ENCODE measurements at places on chromosomes 11 and 22.

GRCh38 chr22:17958166-17958565 lies 66.2 kb downstream of the MICAL3 start:
- no peak for DNase-seq

- no peak for DNase-seq
Measured at GRCh38 chr11:78213526-78214330, 25.0 kb downstream of the USP35 start.

- DNase-seq: no peak
Measured at GRCh38 chr22:28141614-28142013, 222.6 kb upstream of the PITPNB start.

- no peak for DNase-seq
Measured at GRCh38 chr11:1829039-1829820, 5.6 kb upstream of the SYT8 start.

DNA sequence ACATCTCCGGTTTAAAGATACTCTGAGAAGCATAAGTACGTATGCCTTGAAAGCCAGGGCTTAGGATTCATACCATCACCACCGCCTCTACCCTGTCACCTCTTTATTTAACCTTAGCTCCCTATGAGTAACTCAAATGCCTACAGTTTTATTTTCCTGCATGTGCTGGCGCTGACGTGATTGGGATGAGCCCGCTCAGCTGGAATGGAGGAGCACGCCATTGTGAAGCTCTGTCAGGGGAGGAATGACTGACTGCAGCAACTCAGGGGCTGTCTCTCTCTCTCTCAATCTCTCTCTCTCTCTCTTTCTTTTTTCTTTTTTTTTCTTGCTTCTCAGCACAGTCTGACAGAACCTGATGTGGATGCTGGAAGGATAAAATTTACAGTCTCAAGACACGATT lies 12.4 kb downstream of the CAVIN3 start:
- no peak for DNase-seq

DNA sequence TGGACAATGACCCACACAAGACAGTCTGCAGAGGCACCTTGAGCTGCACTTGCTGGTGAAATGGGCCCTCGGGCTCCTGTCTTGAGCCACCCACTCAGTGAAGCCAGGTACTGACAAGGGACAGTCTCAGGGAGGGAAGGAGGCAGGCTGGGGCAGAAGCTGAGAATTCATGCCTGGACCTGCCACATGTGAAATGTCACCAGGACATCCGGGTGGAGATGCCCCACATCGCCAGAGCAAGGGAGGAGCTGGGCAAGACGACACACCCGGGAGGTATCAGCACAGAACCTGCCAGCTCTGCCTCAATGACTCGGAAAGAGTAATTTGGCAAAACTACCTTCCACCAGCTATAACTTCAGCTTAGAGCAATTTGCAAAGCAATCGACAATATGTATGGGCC lies 23.5 kb downstream of the CPT1A start:
- DNase-seq: no peak

DNA sequence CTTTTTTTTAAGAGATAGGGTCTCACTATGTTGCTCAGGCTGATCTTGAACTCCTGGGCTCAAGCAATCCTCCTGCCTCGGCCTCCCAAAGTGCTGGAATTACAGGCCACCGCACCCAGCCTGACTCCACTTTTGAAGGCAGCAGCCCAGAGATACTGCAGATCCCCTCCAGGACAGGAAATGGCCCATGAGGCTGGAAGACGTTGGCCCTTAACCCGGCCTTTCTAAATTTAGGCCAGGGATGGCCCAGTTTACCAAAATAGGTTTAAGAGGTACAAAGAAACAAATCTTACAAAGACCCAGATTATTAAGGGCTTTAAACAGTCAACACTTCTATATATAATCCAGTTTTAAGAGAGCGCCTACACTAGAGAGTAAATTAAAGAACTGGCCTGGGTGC lies 32.2 kb downstream of the CPT1A start:
- DNase-seq: no peak

GRCh38 chr11:93089474-93090102 lies 108.2 kb downstream of the SLC36A4 start:
- DNase-seq: no peak

DNA sequence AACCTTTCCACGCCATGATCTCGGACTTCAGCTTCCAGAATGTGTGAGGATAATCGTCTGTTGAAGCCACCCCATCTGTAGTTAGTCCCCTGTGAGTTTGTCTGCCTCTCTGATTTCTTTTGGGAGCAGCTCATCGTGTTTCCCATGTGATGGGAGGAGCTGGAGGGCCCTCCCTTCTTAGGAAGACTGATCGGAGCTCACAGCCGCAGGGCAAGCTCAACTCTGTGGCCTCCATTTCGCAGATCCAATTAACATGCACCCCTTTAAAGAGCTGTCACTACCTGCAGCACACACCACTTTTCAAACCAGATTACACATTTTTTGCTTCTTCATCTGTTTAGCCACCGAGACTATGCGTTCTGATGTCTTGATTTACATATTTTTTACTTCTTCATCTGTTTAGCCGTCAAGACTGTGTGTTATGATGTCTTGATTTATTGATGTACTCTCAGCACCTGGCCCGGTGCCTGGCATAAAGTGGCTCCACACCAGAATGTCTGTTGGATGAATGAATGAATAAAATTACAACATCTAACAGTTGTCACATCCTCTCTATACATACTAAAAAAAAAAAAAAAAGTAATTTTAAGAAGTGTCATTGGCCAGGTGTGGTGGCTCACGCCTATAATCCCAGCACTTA lies 14.9 kb upstream of the PPFIA1 start:
- DNase-seq: no peak

GRCh38 chr22:42958937-42959336 lies 56.0 kb downstream of the PACSIN2 start:
- DNase-seq: no peak

- no peak for DNase-seq
Measured at GRCh38 chr11:95655536-95655935, 134.0 kb downstream of the FAM76B start.

- DNase-seq: peak; percentile 5
Measured at GRCh38 chr22:29821291-29822016, 16.6 kb downstream of the ASCC2 start.

DNA sequence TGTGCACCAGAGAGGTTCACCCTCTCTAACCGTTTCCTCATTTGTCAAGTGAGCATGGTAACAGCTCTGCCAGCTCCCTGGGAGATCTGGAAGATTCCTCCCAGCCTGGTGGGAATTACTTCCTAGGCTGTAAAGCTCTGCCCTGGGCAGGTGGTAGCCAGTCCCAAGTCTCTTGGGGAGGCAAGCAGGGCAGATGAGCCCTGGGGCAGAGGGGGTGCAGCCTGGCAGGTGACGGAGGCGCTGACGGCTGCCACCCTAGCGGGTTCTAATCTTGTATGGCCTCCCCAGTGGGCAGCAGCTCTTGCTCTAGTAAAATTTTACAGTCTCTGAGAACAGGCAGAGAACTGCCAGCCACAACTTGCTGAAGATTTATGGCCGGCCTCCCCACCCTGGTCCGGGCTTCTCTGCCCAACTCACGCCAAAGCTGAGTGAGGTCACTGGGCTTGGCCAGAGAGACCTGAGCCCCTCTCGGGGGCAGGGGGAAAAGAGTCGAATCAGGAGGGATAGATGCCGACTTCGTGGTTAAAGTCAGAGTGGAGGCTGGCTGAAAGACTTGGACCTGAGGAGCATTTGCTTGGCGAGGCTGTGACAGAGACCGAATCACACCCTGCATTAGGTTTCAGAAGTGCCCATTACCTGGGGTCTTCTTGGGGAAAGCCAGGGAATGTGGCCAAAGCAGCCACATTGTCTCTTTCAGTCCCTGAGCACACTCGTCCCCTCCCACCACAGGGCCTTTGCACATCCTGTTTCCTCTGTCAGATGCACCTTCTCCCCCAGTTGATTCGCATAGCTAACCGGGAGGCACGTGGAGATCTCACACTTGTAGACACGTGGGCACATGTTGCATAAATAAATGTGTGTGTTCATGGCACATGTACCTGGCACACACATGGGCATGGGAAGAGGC lies 188.2 kb downstream of the MN1 start:
- no peak for DNase-seq

DNA sequence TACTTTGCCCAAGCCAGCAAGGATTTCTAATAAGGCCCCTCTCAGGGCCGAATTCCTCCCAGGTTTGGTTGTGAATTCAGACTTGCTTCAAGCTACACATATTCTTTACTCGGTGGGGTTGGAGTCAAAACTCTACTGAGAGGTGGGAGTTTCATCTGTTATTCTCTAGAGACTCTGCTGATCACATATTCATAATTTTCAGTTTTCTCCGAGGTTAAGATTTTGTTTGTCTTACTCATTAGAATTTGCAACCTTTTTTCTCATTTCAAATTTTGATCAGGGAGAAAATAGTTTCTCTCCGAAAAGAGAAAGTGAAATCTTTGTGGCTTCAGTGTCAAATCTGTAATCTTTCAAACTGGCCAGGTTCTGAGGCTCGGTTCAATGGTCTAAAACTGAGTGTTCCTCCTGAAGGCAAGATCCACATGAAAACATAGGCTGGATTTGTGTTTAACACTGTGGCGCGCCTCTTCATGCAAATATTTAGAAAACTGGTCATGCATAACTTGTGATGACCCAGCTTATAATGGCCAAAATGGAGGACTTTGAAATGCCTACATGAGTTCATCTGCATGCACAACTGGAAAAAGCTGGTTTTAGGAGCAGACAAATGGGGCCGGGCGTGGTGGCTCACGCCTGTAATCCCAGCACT lies 21.5 kb upstream of the GSTP1 start:
- DNase-seq: no peak

GRCh38 chr11:61727401-61727811 lies 25.0 kb upstream of the MYRF start:
- DNase-seq: no peak

GRCh38 chr11:130181295-130182272 lies 22.0 kb downstream of the ST14 start:
- no peak for DNase-seq

DNA sequence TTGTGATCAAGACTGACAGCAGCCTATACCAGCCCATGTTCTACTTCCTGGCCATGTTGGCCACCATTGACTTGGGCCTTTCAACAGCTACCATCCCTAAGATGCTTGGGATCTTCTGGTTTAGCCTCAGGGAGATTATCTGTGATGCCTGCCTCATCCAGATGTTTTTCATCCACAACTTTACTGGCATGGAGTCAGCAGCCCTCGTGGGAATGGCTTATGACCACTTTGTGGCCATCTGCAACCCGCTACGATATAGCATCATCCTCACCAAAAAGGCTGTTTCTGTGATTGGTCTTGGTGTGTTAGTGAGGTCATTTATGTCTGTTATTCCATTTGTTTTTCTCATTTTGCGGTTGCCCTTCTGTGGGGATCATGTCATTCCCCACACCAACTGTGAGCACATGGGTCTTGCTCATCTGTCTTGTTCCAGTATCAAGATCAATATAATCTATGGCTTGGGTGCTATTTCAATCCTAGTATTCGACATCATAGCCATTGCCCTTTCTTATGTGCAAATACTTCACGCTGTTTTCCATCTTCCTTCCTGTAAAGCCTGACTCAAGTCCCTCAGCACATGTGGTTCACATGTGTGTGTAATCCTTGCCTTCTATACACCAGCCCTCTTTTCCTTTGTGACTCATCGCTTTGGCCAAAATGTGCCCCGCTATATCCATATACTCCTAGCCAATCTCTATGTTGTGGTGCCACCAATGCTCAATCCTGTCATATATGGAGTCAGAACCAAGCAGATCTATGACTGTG lies 23.6 kb downstream of the OR52E1 start:
- DNase-seq: no peak

GRCh38 chr11:24637520-24637919 lies 140.7 kb downstream of the LUZP2 start:
- no peak for DNase-seq

DNA sequence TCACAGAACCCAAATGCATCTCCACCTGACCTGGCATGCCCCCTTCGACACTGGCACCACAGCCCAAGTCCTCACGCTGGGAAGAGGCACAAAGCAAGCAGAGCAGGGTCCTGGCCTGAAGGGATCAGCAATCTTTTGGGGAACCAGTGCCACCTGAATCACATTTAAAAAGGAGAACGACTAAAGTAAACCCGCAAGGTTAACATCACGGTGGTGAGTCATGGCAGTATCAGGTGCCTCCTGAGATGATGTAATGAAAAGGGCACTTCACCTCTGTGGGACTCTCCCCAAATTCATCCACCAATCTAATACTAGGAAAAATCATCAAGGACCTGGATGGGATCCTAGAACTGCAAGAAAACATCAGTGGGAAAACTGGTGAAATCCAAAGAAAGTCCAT lies 44.9 kb downstream of the PACSIN2 start:
- no peak for DNase-seq

- DNase-seq: no peak
Measured at GRCh38 chr11:35794850-35795249, 132.3 kb downstream of the TRIM44 start.

- DNase-seq: no peak
Measured at GRCh38 chr22:35761037-35761436, 43.4 kb downstream of the APOL5 start.

- no peak for DNase-seq
Measured at GRCh38 chr22:40641269-40641668, 4.8 kb upstream of the MRTFA start.

DNA sequence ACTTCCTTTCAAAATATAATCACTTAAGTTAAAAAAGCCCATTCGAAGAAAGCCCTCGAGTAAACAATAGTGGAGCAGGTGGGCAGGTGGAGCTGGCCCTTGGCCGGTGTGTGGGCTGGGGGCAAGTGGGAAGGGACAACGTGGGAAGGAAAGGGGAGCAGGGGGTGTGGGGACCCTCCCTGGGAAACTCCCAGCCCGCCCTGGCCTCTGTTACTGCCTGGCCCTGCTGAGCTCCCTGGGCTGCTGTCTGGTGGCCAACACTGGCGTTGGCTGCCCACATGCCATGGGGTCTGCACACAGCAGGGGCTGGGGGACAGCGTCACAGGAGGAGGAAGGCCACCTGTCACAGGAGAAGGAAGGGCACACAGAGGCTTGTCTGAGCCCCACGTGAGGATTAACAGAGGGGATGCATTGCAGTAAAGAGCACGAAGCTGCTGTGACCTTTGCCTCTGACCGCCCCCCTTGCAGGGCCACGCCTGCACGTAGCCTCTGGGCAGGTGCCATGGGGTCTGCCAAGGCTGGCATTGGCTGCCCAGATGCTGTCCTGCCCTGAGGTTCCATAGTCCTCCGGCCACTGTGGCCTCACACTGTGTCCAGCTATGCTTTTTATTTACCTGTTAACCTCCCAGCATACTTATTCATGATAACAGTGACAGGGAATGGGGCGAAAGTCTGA lies 36.2 kb upstream of the CCDC188 start:
- DNase-seq: no peak

DNA sequence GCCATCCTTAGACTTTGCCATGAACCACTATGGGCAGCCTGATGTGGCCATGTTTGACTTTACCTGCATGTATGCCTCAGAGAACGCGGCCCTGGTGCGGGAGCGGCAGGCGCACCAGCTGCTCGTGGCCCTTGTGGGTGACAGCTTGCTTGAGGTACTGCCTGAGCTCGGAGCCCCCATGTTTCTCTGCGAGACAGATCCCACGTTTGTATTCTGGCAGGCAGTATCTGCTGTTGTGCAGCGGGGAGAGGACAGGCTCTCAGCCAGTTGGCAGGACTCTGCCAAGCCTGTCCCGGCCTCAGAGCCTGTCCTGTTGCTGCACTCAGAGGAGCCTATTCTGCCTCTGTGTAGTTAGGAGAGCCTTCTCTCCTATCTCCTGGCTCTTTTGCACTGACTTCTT lies 109.9 kb downstream of the MICAL2 start:
- no peak for DNase-seq
